ENCODE measurements at places on chromosomes 12 and 14. TPM values are rescaled to one million over a fixed set of nuclear protein-coding genes. Genes with fewer than 3 reads are reported as not detected.

Gene SERPINA12
- total RNA-seq, result not detected

Gene VWF
- total RNA-seq, result 0.21 TPM

Gene ENDOU
- total RNA-seq, result not detected

Gene FLVCR2
- total RNA-seq, result 3.0 TPM

Measured in neural crest cell (in vitro differentiated cells).